AG04450 (cell line): ENCODE measurements at places on chromosomes 1 and 21.

GRCh38 chr1:235972311-235972689 is 92.6 kb downstream of the NID1 start:
- DNase-seq, result peak; percentile 42

DNA sequence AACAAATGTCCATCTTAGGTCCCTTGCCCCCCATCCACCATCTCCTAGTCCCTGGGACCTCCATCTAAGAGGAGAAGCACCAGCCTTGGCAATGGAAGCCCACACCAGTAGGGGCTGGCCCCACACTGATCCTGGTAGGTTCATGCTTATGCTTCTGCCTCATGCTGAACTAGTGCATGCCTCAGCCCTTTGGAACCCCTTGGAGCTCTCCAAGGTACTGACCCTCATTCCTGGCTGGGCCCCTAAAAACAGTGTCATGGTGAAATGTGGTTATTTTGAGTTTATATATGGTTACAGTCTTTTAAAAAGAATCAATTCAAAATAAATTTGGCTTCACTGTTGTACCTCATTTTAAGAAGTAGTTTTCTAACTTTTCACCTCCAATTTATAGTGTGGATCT is 108.3 kb downstream of the HIVEP3 start:
- DNase-seq, result peak; percentile 26

GRCh38 chr1:3641046-3641760 is 8.7 kb downstream of the WRAP73 start:
- DNase-seq, result no peak

DNA sequence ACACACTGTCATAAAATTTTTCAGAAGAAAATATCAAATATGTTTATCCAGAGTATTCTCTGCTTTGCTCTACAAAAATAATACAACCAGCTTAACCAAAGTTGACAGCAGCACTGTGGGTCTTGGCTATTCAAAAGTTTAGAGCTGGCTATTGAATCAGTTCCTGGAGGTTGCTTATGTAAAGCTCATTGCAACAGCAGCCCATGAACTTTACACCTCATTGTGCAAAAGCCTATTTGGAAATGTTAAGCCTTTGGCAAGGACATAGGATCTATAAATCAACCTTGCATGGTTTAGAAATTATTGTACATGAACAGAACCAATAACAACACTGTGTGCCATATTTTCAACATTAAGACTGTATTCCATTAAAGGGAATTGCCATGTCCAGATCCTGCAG is 714.9 kb downstream of the ADGRL2 start:
- DNase-seq, result no peak

- DNase-seq, result no peak
Measured at GRCh38 chr1:981955-982558, at the start of gene PERM1. Gene PERM1 (minus strand): TSS chr1:982093. CDS start chr1:981029, 1,064 bp downstream.
